ENCODE measurements at places on chromosomes 13 and 19.

- DNase-seq = no peak
These were observed 126.6 kb upstream of the KLF5 start for GRCh38 chr13:72932250-72932649.

- DNase-seq = no peak
These were observed 48.1 kb downstream of the SCEL start for GRCh38 chr13:77583581-77583980.

DNA sequence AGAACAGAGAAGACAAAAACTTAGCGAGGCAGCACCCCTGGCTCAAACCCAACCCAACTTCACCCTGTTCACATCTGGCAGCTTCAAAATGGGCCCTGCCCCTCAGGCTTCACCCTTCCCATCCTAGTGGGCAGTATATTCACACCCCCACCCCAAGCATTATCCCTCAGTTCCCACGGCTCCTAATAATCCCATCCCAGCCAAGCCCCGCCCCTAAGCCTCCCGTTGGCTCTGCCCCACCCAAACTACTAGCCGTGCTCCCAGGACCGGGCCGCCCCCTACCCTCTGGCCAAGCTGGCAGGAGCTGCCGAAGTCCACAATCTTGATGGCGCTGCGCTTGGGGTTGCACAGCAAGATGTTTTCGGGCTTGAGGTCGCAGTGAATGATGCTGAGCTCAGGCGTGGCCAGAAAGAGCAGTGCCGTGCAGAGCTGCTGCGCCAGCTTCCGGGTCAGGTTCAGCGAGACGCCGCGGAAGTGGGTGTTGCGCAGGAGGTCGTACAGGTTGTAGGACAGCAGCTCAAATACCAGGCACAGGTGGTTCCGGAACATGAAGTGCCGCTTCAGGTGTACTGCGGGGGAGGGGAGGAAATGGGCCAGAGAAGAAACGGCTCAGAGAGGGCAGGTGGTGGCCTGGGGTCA is 5.8 kb downstream of the DYRK1B start:
- DNase-seq = no peak

DNA sequence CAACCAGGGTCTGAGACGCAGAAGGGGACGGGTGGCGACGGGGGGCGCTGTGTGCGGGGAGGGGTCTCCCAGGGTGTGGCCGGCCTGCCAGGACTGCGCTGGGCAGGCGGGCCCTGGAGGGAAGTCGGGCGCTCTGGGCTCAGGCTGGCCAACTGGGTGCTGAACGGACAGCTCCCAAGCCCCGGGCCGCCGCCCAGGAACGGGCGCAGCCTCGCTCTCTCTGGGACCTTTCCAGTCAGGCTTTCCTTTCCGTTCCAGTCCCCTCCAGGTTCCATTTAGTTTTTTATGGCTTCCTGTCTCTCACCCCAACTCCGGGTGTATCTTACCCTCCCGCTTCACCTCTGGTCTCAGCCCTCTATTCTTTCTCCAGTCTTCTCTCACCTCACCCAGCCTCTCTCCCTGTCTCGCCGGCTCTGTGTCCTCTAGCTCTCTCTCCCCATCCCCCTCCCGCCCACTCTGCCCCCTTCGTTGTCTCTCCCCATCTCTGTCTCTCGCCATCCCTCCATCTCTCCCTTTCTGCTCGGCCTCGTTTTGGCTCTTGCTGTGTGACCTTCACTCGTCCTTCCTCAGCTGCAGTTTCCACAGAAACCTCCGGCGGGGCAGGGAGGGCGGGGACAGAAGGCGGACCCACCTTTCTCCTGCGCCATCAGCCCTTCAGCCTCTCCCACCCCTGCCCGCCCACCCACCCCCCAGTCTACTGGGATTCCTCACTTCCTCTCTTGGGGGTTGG is 3.3 kb upstream of the ATP1A3 start:
- no peak for DNase-seq

DNA sequence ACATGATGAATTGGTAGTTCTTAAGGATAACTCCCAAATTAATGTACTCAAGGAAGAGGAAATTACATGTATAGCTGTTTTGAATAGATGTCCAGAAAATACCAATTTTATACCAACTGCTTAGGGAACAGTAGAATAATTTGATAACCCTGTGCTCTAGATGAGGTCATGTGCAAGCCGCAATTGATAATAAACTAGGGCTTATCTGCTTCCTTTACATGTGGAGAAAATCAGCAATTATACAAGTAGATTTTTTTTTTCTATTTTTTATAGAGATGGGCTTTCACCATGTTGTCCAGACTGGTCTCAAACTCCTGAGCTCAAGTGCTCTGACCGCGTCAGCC is 9.3 kb downstream of the TPT1 start:
- no peak for DNase-seq

- no peak for DNase-seq
These were observed 815.6 kb downstream of the EFNB2 start for GRCh38 chr13:105719859-105720258.

DNA sequence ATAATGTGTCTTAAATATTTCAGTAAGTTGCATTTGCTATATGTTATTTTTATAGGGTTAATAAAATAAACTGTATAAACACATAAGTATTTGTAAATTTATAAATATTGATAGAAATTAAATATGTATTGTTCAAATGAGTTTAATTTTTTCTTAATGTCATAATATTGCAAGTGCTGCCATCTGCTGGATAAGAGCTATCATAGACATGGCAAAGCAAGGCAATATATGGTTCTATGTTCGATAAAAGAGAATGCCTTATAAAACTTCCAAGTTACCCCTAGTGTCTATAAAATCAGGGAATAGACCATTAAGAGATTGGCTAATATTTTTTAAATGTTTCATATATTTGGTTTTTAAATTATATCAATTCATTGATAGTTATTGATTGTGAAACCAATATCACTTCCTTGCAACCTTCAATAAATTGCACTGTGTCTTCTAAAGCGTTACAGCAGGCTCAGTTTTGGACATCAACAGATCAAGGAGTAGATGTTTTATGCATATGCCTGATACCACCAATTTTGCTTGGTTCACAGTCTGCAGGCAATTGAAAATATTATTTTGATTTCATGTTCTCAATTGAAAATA is 29.0 kb upstream of the SLITRK6 start:
- peak; percentile 6 for DNase-seq

- DNase-seq = peak; percentile 58
These were observed 599 bp upstream of the ARHGEF7 start for GRCh38 chr13:111114362-111115060.

- peak; percentile 10 for DNase-seq
These were observed 221.0 kb downstream of the KLF12 start for GRCh38 chr13:73913079-73913740.

DNA sequence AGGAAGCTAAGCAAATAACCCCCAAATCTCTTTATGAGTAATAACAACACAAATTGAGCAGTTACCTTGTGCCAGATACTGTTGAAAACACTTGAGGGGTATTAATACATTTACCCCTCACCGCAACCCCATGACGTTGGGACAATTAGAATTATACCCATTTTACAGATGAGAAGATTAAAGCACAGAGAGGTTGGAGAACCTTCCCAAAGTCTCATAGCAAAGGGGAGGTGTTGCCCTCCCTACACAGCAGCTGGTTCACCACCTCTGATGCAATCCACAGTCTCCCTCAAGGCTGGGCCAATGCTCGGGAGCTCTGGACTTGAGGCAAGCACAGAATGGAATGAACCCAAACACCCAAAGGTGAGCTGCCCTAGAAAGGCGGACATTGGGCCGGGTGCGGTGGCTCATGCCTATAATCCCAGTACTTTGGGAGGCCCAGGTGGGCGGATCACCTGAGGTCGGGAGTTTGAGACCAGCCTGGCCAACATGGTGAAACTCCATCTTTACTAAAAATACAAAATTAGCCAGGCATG is 3.9 kb upstream of the CCNE1 start:
- DNase-seq = no peak

DNA sequence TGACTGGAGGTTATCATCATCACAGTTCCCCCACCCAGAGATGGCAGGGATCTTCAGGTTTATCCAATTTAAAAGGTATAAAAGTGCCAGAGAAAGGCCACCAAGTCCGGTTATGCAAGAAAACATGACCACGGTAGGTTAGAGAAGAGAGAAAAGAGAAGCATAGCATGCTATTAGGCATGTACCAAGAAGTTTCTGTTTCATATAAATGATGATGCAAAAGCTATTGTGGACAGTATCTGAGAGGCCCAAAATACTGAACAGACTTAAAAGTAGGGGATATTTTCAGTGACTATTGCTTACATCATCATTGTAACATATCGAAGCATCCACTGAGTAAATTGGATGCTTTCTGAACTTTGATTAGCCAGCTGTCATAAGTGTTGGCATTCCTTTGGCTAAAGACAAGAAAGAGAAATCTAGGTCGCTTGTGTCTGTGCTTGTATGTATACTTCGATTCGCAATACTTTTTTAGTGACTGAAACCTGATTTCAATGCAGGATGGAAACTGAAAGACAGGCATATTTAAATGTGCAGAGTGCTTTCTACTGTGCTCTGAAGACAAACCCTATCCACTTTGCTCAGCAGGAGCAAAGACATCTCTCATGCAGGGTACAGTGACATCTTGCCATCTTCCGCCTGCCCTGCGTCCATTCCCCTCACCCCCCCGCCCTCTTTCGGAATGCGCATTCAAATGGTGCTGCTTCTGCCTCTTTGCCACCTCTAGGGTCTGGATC is 180.3 kb downstream of the SHISA2 start:
- no peak for DNase-seq

- peak; percentile 67 for DNase-seq
These were observed 924 bp downstream of the TRAPPC5 start for GRCh38 chr19:7681340-7682174.

- no peak for DNase-seq
These were observed 624.4 kb upstream of the ARGLU1 start for GRCh38 chr13:107192289-107192688.

- DNase-seq = no peak
These were observed 8.8 kb upstream of the KRTDAP start for GRCh38 chr19:35498984-35499527.

DNA sequence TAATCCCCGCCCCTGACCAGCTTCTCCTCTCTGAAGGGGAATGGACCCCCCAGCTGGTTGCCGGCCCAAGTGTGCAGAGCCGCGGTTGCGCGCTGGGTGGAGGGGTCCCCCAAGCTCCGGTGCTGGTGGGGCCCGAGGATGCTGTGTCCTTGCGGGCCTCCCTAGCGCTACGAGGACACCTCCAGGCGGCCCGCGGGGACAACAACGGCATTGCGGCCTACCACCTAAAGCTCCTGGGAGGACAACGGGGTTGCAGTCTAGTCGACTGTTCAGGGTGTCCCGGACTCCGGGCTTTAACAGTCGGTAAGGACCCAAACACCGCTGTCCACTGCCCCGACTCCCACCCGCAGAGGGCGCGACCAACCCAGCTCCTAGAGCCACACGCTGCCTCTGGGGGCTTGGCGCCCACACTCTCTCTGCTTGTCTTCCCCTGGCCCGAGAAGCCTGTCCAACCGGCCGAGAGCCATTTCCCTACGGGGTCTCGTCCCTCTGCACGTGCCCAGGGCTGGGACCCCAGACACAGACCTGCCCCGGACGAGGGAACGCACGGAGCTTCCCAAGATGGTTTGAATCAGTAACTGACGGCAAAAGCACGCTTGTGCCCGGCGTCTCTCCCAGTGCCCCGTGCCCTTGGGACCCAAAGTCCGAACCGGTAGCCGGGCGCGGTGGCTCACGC is 927 bp upstream of the SDHAF1 start:
- no peak for DNase-seq

- DNase-seq = no peak
These were observed 447.9 kb downstream of the DCT start for GRCh38 chr13:94031609-94032008.

DNA sequence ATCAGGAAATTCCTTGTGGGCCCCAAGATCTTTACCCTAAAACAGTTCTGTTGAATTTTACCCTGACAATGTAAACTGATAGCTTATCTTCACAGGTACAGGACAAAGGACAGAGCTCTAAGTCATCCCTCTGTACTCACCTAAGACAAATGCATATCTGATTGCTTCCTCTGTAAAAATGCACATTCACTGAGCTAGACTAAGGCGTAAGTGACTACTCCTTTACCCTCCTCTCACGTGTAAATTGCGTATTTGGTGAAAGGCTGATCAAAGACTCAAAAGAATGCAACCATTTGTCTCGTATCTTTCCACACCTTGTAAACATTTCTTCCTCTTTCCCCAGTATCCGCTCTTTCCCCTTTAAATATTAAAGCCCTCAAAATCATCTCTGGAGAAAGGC is 80.6 kb upstream of the LRCH1 start:
- no peak for DNase-seq

DNA sequence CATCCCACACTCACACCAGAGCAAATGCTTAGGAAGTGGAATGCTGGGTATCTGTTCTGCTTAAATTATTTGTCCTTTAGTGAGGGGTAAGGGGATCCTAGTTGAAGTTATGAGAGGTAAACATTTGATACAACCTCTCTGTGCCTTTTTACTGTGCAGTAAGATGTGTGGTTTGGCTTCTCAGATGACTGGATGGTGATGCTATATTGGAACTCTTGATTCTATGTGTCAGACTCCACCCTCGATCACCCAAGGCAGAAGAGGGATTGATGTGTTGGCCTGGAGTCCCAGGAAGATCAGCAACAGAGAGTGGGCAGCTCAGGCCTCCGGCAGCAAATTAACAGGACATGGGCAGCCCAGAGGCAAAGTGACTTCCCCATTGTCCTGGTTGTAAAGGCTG is 66.7 kb downstream of the SIPA1L3 start:
- DNase-seq = no peak

- DNase-seq = no peak
These were observed 9.0 kb upstream of the JUND start for GRCh38 chr19:18290302-18291018.

DNA sequence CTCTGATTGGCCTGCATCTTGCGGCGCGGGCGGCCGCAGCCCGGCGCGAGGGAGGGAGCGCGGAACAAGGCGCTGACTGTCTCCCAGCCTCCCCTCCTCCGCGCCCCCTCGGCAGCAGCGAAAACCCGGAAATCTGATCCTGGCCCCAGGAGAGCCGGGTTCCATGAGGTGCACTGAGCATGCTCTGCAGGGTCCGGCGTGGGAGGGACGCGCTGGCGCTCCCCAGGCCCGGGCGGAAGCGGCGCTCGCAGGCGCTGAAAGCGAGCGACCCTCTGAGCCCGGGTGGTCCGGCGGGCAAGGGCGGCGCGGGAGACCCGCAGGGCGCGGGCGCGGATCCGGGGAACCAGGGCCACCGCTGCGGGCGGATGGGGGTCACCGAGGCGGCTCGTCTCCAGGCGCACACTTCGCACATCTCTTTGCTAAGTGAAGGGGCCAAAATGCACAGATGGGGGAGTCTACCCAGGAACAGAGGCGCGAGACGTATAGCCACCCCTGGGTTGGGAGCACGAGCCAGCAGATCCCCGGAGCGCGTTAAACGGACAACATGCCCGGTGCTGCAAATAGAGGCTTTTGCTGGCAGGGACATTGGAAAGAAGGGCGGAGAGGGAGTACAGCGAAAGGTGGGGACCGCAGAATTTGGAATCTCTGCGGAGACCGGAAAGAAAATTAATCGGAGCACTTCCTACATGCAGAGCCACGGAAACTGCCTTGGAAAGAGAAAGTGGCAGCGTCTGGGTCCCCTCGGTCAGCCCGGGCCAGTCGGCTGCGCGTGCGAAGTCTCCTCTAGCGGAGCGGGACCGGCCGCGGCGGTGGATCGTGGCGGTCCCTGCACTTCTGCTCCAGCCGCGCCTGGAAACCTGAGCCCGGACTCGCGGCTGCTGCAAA is 510 bp upstream of the PCDH9 start:
- DNase-seq = peak; percentile 98

GRCh38 chr19:49692147-49692506 is 1.2 kb downstream of the CPT1C start:
- no peak for DNase-seq

GRCh38 chr19:27734496-27735220 is 1478.3 kb downstream of the UQCRFS1 start:
- DNase-seq = no peak

All from fibroblast of gingiva (primary cell).